ENCODE measurements at places on chromosomes 13 and 19. TPM values are rescaled to one million over a fixed set of nuclear protein-coding genes. Genes with fewer than 3 reads are reported as not detected.

ARHGAP45 gene
- total RNA-seq = 18.8 TPM

KLK14 gene
- not detected for total RNA-seq

GFY gene
- total RNA-seq = not detected

ZNF320 gene
- total RNA-seq = 13.7 TPM

EPSTI1 gene
- total RNA-seq = 19.4 TPM

PPP2R1A gene
- total RNA-seq = 295 TPM

TBXA2R gene
- total RNA-seq = 21.2 TPM

DNA sequence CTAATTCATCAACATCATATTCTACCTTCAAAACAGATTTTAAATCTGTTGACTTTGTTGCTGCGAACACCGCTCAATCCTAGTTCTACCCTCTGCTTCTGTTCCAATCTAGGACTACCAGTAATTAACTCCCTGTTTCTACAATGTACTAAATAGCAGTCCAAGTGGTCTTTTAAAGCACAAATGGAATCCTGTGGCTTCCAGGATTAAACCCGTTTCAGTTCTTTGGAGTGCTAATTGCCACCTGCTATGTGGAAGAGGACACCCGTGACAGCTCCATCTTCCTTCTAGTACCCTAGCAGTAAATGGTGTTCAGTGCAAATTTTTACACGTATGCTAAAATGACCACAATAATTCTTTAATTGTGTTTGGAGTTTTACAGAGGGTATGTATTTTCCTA lies 232.1 kb downstream of the TDRD3 start:
- no peak for DNase-seq

DNA sequence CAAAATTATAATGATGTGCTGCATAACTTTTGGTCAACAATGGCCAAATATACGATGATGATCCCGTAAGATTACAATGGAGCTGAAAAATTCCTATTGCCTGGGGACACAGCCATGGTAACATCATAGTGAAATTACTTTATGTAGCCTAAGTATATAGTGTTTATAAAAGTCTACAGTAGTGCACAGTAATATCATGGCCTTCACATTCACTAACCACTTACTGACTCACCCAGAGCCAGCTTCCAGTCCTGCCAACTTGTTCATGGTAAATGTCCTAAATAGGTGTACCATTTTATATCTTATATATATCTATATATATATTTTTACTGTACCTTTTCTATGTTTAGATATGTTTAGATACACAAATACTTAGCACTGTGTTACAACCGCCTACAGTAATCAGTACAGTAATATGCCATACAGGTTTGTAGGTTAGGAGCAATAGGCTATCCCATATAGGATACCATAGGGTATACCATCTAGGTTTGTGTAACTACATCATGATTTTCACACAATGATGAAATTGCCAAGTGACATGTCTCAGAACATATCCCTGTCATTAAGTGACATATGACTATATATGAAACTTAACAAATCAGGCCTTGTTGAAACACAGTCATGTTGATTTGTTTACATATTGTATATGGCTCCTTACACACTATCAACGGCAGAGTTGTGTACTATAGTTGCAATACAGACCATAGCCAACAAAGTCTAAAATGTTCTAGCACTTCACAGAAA lies 23.7 kb downstream of the DIS3 start:
- no peak for DNase-seq

DNA sequence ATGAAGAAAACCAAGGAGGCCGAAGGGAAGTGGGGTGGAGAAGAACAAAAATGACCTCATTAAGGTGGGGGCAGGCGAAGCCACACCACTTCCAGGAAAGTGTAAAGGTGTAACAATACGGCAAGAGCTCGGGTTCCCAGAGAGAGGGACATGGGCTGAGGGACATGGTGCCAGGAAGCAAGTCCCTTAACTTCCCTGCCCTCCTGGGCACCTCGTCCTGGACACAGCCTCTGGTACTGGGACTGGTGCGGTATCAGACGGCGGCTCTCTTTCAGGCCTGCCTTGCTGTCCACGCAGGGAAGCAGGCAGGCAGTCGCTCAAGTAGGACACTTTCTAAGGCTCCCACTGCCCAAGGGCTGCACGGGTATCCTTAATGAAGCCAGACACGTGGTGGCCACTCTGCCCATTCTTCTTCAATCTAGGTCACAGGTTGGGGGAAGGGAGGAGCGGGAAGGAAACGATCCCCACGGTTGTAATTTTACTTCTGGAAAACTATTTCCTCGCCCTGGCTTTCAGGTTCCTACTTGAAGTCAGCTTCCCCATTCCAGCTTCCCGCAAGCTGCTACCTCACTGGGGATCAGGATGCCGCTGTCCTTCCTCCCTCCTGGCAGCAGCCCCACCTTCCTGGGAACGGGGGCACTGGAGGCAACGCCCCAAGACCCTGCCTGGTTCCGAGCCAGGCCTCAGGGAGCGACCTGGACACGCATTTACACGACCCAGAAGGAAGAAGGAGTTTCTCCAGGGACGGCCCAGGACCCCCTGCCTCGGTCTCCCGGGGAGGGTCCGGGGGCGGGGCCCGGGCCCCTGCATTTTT lies 1.2 kb downstream of the AP3D1 start:
- DNase-seq = no peak

DNA sequence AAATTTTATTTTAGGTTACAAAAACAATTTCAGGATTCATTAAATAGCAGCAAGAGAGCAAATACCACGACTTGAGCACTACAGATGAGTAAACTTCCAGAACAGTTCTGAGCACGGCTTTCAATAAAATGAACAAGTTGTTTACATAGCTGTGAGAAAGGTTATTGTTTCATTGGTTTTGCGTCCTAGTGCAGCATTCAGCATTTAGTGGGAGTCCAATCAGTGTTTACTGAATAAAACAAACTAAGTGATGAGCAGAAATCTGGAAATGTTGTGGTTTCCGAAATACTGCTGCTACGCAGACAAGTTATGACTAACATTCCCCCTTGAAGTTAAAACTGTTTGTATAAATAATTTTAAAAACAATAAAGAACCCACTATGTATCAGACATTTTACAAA lies 251.5 kb upstream of the STARD13 start:
- DNase-seq = no peak

GRCh38 chr19:37565370-37565669 lies 29.3 kb downstream of the ZNF571 start:
- DNase-seq = no peak

GRCh38 chr13:26219726-26220125 lies 2.4 kb downstream of the RNF6 start:
- DNase-seq = no peak

- peak; percentile 41 for DNase-seq
Observed at GRCh38 chr19:17755977-17756670, 4.8 kb downstream of the FCHO1 start.

DNA sequence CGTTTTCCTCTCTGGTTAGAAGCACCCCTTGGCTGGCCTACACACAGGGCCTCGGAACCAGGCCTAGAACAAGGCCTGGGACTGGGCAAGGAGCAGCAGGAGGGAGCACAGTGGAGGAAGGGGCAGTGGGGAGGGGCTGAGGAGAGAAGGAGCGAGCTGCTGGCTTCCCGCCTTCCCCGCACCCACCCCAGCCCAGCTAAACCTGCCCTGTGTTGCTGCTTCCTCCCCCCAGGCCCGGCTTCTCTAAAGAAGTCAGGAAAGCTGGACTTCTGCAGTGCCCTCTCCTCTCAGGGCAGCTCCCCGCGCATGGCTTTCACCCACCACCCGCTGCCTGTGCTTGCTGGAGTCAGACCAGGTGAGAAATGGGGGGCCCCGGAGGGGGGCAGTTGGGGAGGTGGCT lies 24.3 kb downstream of the LYL1 start:
- DNase-seq = no peak

DNA sequence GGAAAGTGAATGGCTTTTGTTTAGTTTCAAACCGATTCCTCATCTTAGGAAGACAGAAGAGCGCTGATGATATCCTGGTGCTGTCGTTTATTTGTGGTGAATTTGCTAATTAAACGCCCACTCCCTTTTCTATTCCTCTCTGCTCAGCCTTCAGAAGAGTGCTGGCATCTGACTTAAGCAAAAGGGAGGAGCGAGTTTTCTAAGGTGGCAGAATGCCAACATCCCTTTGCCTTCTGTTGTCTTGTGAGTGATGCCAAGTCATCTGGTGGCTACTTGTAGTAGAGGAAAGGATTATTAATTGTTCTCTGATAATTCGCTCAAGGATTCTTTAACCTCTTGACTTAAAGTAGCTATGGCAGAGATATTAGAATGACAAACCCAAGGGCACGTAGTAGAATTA lies 68.1 kb downstream of the ERCC5 start:
- no peak for DNase-seq

DNA sequence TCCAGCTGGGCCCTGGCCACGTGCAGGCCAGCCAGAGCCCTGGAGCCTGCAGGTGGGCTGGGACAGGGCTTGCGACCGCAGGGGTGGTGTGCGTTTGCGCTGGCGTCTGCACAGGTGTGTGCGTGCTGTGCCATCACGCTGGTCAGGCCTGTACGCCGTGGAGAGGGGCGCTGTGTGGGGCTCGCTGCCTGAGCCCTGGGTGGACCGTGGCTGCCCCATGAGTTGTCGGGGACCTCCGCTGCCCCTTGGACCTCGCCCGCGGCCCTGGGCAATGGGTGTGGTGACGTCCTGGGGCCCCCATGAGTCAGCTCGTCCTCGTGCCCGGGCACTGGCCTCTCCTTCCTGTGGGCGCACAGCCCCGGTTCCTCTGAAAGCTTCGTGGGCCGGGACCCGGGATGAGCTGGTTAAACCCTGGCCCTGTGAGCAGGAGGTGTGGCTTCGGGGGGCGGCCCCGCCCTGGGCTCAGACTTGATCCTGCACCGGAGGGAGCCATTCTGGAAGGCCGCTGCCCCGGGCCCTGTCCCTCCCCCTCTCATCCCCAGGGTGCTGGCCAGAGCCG lies 6.8 kb downstream of the CSNK1G2 start:
- DNase-seq = no peak

DNA sequence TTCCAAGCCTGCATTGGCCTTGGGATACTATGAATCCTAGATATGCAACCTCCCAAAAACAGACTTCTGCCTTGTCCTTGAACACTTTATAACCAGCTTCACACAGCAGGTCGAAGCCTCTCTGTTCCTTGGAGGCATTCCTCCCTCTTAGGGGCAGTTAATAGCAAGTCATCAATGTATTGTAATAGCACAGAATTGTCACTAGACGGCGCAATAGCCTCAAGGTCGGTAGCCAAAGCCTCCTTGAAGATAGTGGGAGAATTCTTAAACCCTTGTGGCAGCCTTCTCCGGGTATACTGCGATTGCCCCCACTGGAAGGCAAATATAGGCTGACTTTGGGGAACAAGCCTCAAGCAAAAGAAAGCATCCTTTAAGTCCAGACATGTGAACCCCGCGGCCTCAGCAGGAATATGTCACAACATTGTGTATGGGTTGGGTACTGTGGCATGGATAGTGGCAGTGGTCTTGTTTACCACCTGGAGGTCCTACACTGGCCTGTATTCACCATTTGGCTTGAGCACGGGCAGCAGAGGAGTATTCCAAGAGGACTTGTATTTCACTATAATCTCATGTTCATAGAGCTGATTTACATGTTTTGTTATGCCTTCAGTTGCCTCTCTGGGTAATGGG lies 61.1 kb downstream of the ZNF431 start:
- no peak for DNase-seq

- DNase-seq = no peak
Observed at GRCh38 chr19:33117501-33117900, 14.4 kb upstream of the WDR88 start.
